ENCODE measurements at places on chromosomes 1 and 21.

- no peak for DNase-seq
Observed at GRCh38 chr1:79638382-79638781, 631.9 kb upstream of the ADGRL4 start.

DNA sequence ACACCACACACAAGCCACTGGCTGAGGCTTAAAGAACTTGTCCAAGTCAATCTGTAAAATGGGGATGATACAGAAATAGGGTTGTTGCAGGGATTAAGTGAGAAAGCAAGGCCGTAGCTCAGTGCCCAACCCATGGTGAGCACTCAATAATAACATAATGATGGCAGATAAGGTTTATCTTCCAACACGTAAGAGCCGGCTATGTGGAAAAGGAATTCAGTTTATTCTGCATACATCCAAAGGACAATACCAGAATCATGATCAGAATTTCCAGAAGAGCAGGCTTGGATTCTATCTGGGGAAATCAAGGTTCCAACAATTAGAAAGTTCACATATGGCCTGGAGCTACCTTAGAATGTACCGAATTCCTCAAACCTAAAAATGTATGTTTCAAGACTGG, 4.6 kb downstream of the TMPRSS2 start:
- no peak for DNase-seq

DNA sequence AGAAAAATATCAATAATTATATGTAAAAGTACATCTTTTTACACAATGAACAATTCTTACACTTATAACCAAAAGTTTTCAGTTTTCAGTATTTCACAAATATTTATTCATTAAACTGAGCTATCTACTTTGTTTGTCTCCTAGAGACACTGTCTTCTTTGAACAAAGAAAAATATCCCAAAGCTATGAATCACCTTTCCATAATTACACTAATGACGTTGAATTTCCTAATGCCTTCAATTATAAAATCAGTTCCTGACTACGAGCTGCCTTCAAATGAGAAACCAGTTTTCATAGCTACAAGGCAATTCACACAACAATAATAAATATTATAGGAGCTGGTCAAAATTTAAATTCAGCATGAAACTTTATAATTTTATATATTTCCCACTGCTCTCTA, 201.8 kb upstream of the BRINP3 start:
- DNase-seq, result no peak

DNA sequence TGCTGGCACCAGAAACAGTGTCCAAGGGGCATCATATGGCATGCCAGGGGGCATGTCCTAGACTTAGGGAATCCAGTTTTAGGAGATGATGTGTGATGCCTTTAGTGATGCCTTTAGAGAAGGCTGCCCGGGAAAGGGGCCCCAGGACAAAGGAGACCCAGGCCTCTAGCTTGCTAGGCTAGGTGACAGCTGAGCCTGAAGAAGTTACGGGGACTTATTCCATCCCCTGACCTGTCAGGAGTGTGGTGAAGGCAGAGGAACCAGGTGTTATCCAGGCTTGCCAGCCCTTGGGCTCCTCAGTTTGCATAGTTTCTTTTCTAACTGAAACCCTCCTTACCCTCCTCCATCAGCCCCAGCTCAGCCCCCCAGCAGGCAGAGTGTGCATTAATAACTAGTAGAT, 269.7 kb upstream of the CSF3R start:
- no peak for DNase-seq

- no peak for DNase-seq
Observed at GRCh38 chr1:30668546-30669327, 54.6 kb downstream of the MATN1 start.

DNA sequence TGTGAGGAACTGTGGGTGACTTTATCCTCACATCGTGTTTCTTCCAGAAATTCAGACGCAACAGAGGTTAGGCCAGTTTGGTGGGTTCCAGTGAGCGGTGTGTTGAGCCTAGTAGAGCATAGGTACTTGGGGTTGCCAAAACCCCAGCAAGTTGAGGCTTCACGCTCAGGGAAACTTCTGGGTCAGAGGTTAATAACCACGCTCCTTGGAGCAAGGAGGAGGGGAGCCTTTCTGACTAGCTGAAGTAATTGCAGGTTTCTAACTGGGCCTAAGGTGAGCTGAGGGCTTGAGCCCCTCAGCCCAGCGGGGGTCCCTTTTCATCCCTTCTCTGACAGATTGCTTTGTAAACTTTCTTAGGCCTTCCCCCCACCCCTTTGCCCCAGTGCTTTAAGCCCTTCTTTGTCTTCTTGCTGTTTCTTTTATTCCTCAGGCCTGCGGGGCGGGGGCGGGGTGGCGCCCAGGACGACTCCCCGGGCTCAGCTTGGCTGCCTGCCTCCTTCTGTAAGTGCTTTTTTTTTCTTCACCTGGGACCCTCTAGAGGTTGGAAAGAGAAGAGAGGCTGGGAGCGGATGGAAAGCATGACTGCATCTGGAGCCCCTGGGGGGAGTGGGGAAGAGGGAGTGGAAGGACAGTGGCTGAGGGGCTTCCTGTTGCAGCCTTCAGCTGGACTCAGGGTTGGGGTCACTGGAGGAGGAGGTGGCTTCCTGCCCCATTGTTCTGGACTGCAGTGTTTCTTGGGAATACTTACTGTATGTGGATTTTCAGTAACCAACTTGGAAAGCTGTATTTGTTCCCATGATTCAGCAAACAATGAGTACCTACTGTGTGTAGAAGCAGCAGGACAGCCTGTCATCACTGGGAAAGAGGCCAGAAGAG, 1.3 kb upstream of the ZNF436 start:
- no peak for DNase-seq

Measured in activated CD4-positive, alpha-beta T cell treated with anti-CD3 and anti-CD28 coated beads for 24 hours (primary cell).